ENCODE measurements at places on chromosomes 6 and 20. TPM values are rescaled to one million over a fixed set of nuclear protein-coding genes. Genes with fewer than 3 reads are reported as not detected.

RBM24 gene
- total RNA-seq = not detected

DNA sequence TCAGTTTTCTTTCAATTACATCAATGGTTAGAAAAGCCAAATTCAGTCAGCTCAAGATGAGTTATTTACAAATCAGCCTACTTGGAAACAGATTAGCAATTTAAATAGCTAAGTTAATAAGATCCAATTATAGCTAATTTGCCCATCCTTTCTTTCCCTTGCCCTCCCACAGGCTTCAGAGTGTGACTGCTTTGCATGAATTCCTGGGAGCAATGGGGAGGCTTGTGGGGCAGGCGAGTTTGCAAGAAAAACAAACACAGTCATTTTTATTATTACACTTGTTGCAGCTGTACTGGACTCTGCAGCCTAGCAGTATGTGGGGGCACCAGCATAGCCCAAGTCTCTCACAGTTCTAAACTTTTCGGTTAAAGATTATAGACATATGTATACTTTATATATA is 219.0 kb downstream of the NKAIN2 start:
- H3K27me3 ChIP-seq = no peaks in the 10 kb centered on the region
- no peaks in the 10 kb centered on the region for H3K36me3 ChIP-seq
- DNase-seq = no peak

ARMH2 gene
- total RNA-seq = 2.7 TPM

DNA sequence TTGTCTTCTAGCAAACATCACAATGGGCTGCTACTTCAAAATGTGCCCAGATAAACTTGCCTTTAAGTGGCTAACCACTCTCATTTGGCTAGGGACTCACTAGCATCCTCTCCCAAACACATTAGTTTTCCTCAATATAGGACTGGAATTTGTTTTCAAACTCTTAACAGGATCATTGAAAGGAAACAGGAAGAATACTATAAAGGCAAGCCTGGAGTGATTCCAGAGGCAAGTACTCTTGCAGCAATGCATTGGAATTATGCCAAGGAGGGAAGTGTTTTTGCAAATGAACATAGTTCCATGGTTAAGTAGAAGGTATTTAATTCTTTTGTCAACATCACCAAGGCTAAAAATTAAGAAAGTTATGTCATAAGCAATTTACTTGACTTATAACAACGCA is 12.2 kb downstream of the EPHA7 start:
- no peaks in the 10 kb centered on the region for H3K36me3 ChIP-seq
- H3K27ac ChIP-seq = no peak overlapping the region
- no peak overlapping the region for H3K4me3 ChIP-seq
- no peak for DNase-seq

- DNase-seq = no peak
- H3K4me1 ChIP-seq = no peaks in the 10 kb centered on the region
- no peaks in the 10 kb centered on the region for H3K27me3 ChIP-seq
Observed at GRCh38 chr6:123616942-123617341, 19.8 kb downstream of the TRDN start.

GRCh38 chr6:14642136-14642505 is 524.5 kb downstream of the CD83 start:
- H3K36me3 ChIP-seq = no peaks in the 10 kb centered on the region
- DNase-seq = no peak
- peaks cover 4% of the 10 kb centered on the region for H3K4me1 ChIP-seq
- H3K27me3 ChIP-seq = no peaks in the 10 kb centered on the region
- no peak overlapping the region for H3K27ac ChIP-seq

DNA sequence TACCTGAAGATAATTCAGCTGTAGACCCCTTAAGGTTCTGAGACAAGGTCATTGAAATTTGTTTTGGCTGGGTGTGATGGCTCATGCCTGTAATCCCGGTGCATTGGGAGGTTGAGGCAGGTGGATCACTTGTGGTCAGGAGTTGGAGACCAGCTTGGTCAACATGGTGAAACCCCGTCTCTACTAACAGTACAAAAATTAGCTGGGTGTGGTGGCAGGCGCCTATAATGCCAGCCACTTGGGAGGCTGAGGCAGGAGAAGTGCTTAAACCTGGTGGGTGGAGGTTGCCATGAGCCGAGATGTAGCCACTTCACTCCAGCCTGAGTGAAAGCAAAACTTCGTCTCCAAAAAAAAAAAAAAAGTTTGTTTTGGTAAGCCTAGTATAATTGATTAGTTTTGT is 11.0 kb downstream of the SRSF3 start:
- H3K4me1 ChIP-seq = peaks cover 48% of the 10 kb centered on the region
- no peaks in the 10 kb centered on the region for H3K27me3 ChIP-seq
- peaks cover 1% of the 10 kb centered on the region for H3K36me3 ChIP-seq
- DNase-seq = no peak

DNA sequence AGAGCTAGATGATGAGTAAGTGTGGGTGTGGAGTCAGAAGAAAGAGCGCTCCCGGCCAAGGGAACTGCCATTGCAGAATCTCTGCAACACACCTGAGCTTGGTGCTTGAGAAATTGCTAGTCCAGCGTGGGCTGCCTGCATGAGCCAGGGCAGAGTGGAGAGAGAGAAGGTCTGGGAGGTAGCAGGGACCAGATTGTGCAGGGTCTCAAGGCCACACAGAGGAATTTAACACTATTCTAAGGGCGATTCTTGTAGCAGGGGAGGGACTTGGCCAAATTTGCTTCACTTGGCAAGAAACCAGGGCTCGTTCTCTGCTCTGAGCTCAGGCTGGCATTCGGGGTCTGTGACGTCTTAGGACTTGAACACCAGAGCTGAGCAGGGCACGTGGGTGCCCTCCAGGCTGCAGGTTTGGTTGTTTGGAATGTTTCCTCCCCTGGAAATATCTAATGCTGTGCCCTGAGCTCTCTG is 53.5 kb downstream of the BCAS4 start:
- peaks cover 13% of the 10 kb centered on the region for H3K36me3 ChIP-seq
- no peak overlapping the region for H3K4me3 ChIP-seq
- H3K4me1 ChIP-seq = peaks cover 15% of the 10 kb centered on the region
- no peaks in the 10 kb centered on the region for H3K27me3 ChIP-seq
- H3K27ac ChIP-seq = no peak overlapping the region

DCBLD1 gene
- 2.7 TPM for total RNA-seq

DNA sequence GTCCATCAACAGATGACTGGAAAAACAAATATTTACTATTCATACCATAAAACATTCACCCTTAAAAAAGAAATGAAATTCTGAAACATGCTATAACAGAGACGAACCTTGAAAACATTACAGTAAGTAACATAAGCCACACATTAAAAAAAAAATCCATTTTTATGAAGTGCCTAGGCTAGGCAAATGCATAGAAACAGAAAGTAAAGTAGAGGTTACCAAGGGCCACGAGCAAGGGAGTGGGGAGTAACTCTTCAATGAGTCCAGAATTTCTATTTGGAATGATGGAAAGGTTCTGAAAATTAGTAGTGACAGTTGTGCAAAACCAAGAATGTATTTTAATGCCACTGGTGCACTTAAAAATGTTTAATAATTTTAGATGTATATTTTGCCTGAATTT is 47.7 kb downstream of the STAU1 start:
- H3K4me3 ChIP-seq = no peak overlapping the region
- H3K36me3 ChIP-seq = peaks cover 29% of the 10 kb centered on the region
- H3K27ac ChIP-seq = no peak overlapping the region

- H3K4me1 ChIP-seq = peaks cover 11% of the 10 kb centered on the region
- H3K27me3 ChIP-seq = no peaks in the 10 kb centered on the region
- DNase-seq = no peak
- H3K4me3 ChIP-seq = no peak overlapping the region
- no peak overlapping the region for H3K27ac ChIP-seq
Observed at GRCh38 chr20:5171790-5172164, 45.0 kb downstream of the CDS2 start.

DNA sequence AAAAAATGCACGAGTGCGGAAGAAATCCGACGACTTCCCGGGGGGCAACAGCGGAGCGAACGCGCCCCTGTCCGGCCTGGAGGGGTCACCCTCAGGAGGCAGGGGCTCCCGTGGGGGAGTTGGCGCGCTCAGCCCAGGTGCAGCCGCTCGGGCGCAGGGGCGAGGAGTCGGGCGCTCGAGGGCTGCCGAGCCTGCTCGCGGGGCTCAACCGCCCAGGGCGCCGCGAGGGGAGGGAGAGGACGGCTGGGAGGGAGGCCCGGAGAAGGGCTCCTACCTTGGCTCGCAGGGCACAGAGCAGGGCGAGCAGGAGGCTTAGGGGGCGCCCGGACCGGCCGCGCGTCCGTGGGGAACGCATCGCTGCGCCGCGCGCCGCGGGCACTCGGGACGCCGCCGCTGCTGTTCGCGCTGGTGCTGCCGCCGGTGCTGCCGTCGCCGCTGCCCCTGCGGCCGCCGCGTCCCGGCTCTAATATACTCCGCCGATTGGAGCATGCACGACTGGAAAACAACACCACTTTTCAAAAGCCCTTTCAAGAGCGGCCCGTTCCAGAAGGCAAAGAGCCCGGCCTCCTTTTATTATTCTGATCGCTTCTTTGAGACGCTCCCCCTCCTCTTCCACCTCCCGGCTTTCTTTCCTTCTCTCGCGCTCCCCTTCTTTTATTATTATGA is 490 bp downstream of the JAG1 start:
- peak overlapping the region; percentile 72 for H3K4me3 ChIP-seq
- H3K27me3 ChIP-seq = peaks cover 56% of the 10 kb centered on the region
- no peak for DNase-seq

GRCh38 chr6:33869121-33869520 is 65.3 kb upstream of the MLN start:
- no peak overlapping the region for H3K27ac ChIP-seq
- peaks cover 10% of the 10 kb centered on the region for H3K4me1 ChIP-seq

GRCh38 chr6:75171567-75171966 is 34.3 kb downstream of the COL12A1 start:
- H3K27me3 ChIP-seq = peaks cover 4% of the 10 kb centered on the region
- H3K27ac ChIP-seq = no peak overlapping the region
- no peak overlapping the region for H3K4me3 ChIP-seq

HSPA1A gene
- total RNA-seq = 117 TPM

- no peaks in the 10 kb centered on the region for H3K36me3 ChIP-seq
- H3K4me1 ChIP-seq = peaks cover 12% of the 10 kb centered on the region
- no peak for DNase-seq
- H3K4me3 ChIP-seq = no peak overlapping the region
- no peak overlapping the region for H3K27ac ChIP-seq
- H3K27me3 ChIP-seq = peaks cover 26% of the 10 kb centered on the region
Observed at GRCh38 chr6:3222506-3223038, 4.9 kb downstream of the TUBB2B start.

DNA sequence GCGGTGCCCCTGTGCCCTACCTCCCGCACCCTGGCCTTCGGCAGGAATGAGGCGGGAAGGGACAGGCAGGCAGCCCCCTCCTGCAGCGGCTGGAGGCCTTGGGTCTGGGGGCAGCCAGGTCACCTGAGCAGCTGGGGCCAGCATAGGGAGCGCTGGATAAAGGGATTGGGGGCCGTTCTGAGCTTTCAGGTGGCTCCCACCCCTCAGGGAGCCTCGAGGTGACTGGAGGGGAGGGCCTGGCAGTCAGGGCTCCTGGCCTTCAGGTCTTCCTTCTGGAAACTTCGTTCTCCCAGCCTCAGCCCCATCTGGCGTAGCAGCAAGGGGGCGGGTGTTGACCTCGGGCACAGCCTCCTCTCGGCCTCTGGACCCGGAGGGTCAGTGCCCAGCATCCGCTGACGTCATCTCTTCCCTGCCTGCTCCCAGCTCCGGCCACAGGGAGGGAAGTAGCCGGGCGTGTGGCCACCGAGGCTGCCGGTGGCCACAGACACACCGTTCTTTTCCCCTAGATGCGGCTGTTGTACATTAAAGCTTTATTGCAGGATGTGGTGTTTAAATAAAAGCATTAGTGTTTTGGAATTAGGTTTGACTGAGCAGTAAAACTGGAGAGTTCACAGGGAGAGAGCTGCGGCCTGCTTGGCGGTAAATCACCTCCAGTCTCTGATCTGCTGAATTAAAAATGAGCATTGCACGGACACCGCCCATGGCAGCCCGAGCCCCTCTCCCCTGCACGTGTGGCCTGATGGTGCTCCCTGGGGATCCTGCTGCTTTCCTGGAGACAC is 80.0 kb upstream of the GATA5 start:
- H3K4me1 ChIP-seq = peaks cover 2% of the 10 kb centered on the region
- H3K4me3 ChIP-seq = no peak overlapping the region
- H3K27me3 ChIP-seq = no peaks in the 10 kb centered on the region

ID1 gene
- 1.7 TPM for total RNA-seq

DNA sequence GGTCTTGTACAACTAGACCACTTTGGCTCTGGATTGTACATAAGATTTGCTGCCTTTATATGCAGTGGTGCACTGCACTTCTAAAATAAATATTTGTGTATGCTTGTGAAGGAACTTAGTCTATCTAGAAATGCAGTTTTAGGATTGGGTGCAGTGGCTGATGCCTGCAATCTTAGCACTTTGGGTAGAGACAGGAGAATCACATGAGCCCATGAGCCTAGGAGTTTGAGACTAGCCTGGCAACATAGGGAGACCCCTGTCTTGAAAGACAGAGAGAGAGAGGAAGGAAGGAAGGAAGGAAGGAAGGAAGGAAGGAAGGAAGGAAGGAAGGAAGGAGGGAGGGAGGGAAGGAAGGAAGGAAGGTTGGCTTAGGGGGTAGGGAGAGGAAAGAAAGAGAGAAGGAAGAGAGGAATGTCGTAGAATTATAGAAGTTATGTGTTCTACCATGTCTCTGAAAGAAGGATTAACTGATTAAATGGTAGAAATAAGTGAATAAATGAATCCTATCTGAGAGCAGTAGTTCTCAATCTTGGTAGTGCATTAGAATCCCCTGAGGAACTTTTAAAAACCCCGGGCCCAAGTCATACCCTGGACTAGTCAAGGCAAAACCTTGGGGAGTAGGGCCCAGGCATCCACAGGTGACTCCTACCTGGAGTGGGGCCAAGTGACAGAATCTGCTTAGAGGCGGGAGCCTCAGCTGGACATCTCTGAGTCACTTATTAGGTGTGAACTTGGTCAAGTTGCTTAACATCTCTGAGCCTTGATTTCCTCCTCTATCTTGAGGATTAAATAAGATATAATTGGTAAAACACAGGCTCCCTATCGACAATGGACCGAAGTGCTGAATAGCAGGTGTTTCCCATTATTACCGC is 130.3 kb downstream of the ZNF217 start:
- DNase-seq = no peak
- H3K36me3 ChIP-seq = no peaks in the 10 kb centered on the region
- no peak overlapping the region for H3K4me3 ChIP-seq
- H3K4me1 ChIP-seq = no peaks in the 10 kb centered on the region
- H3K27me3 ChIP-seq = peaks cover 16% of the 10 kb centered on the region

BPIFB4 gene
- not detected for total RNA-seq
